ENCODE measurements at places on chromosomes 2 and 18. TPM values are rescaled to one million over a fixed set of nuclear protein-coding genes. Genes with fewer than 3 reads are reported as not detected.

NFE2L2 gene
- total RNA-seq: 39.1 TPM

CHMP1B gene
- 48.1 TPM for total RNA-seq

ERMN gene
- total RNA-seq: not detected

ZNF521 gene
- not detected for total RNA-seq

ICOS gene
- not detected for total RNA-seq

PFN4 gene
- 1.1 TPM for total RNA-seq

KDM3A gene
- total RNA-seq: 25.0 TPM

IHH gene
- 0.53 TPM for total RNA-seq

PRSS56 gene
- 0.21 TPM for total RNA-seq

CD8A gene
- total RNA-seq: 0.60 TPM

GPC1 gene
- total RNA-seq: 242 TPM

CCBE1 gene
- 15.7 TPM for total RNA-seq

XDH gene
- total RNA-seq: 1.1 TPM

TUBA4B gene
- 0.28 TPM for total RNA-seq

KYNU gene
- 285 TPM for total RNA-seq

SCN2A gene
- total RNA-seq: not detected

SCN7A gene
- total RNA-seq: not detected

SPC25 gene
- total RNA-seq: 15.8 TPM

XIRP2 gene
- total RNA-seq: not detected

GRHL1 gene
- 1.3 TPM for total RNA-seq

MDH1B gene
- total RNA-seq: 1.9 TPM

COPS8 gene
- total RNA-seq: 140 TPM

EGR4 gene
- 0.28 TPM for total RNA-seq

COL3A1 gene
- total RNA-seq: 0.09 TPM

MAPK4 gene
- 0.20 TPM for total RNA-seq

TXNL4A gene
- total RNA-seq: 143 TPM

All from A549 treated with Mapracorat at 1 μM for 4 hours (cell line).